ENCODE measurements at places on chromosomes 11 and 22.

DNA sequence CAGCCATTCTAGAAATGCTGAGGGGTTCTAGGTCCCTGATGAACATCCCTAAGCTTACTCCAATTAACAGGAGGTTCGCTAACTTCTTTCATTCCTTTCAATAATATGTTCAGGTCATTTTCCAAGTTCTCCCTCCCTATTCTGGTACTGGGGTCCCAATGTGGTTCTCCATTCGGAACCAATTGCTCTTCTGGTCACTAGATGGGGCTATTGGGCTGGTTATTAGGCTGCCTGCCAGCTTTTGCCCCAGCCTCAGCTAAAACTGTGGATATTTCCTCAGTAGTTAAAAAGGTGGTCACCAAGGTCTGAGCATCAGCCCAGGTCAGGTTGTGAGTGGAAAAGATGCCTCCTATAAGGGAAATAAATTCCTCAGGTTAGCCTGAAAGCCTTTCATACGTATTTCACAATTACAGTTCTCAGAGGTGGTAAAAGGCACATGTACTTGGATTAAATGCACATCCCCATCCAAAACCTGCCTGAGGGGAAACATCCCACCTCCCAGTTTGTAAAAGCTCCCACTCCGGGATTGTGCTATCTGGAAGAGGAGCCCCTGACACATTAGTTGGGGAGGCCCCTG, 161.1 kb upstream of the CCDC179 start:
- DNase-seq = peak; percentile 46

DNA sequence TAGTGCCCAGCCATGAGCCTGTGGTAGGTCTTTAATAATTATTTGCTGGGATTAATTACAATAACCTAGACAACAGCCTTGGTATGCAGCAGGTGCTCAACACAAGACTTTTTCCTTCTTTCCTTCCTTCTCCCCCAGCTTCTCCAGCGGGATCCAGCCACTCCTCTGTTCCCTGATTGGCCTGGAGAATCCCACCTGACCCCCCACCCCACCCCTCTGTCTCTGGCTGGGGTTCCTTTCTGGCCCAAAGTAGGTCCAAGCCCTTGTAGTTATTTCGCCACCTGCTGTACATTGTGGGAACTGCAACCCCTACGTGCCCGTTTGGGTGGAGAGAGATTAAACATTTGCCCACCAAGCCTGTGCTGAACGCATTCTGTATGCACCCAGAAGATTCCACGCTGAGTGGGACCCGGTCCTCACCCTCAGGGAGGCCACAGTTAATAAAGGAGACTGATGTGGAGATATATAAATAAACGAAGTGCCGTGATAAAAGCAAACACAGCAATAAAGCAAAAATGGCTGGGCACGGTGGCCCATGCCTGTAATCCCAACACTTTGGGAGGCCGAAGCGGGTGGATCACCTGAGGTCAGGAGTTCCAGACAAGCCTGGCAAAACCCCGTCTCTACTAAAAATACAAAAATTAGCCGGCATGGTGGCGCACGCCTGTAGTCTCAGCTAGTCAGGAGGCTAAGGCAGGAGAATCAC, 32.1 kb upstream of the DGKZ start:
- peak; percentile 92 for DNase-seq

- DNase-seq = no peak
Observed at GRCh38 chr11:34214961-34215805, 109.8 kb downstream of the NAT10 start.

DNA sequence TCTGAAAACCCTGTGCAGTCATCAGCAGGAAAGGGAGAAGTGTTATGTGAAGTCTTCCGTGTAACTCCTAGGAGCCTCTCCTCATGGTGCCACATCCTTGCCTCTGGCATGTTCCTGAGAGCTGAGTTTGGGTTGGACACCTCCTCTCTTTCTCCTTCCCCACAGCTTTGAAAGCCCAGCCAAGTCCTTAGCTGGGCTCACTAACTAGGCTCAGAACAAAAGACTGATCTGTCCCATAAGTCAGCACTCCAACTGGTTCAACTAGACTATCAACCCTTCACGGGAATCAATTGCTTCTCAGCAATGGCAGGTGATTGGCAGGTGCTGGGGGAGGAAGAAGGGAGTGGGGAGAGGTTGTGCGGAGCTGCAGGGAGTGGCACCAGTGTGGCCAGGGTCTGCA, 509.9 kb upstream of the B3GAT1 start:
- DNase-seq = no peak

- no peak for DNase-seq
Observed at GRCh38 chr11:121448431-121448941, 3.6 kb upstream of the SORL1 start.

DNA sequence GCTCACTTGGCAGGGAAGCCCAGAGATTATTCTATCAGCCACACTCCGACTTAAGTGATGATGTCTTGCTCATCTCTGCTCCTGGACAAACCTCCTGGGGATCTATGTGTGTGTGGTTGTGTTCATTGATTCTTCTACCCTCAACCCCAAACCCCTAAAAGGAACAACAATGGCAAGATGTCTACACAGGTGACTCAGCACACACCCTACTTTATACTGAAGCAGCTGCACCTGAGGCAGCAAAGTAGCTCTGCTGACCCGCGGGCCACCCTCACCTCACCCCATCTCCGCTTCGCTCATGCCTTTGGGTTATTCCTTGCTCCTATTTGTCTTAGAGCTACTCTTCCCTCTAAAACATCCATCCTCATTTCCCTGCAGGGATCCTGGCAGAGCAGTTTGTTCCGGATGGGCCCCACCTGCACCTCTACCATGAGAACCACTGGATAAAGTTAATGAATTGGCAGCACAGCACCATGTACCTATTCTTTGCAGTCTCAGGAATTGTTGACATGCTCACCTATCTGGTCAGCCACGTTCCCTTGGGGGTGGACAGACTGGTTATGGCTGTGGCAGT, 38.7 kb downstream of the TMEM45B start:
- no peak for DNase-seq

DNA sequence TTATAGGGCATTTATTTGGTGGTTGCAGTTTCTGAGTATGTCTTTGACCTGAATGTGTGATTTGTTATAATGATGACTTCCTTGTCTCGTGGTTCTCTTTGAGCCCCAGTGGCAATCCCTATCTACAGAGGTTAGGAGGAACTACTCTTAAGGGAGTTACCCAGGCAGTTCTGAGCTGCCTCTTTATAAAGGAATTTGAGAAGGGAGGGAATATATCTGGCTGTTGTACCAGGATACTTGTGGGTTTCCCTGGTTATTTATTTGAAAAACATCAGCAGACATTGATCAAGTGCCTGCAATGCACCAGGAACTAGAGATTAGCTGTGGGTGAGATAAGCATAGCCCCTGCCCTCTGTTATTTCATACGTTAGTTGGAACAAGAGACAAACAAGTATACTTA, 243.5 kb upstream of the ARHGAP20 start:
- DNase-seq = no peak

DNA sequence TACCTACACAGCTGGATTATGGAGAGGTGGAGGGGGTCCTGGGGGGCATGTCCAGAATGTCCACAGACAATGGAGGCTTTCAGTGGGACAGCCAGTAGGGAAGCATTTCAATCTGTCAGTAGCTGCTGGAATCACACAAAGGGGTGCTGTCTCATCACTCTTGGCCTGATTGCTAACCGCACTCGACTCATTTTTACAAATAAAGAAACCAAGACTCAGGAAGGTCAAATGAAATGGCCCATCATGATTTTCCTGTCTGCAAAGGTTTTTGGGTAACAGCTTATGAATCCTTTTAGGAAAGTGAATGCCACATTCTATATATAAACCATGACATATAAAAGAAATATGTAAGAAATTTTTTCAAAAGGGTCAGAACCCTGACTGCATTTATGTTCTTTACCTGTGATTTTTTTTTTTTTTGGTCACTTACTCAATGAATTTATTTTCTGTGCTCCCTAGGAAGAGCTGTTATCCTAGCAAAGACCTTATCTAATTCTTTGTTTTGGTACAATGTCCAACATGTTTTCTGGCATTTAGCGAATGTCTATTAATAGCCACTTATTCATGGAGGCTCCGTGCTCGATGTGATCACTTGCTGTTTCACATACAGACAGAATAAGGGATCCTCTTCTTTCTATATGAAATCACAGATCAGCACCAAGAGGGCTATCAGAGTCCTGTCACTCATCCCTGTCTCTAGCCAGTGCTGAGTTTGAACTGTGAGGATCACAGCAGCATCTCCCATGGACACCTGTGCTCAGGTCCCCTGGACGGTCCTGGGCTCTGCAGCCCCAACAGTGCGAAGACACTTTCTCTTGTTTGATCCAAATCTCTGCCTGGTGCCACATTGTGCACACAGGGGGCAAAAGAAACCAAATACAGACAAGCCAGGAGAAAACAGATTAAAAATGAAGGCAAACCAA, 979.7 kb downstream of the NTM start:
- no peak for DNase-seq

- peak; percentile 84 for DNase-seq
Observed at GRCh38 chr11:64252003-64252872, 908 bp downstream of the PLCB3 start.

GRCh38 chr11:125068368-125068767, 5.3 kb downstream of the SLC37A2 start:
- no peak for DNase-seq

- no peak for DNase-seq
Observed at GRCh38 chr22:37681001-37681424, 5.1 kb upstream of the NOL12 start.
